Type B pancreatic cell (in vitro differentiated cells): ENCODE measurements at places on chromosomes 7 and 10. TPM values are rescaled to one million over a fixed set of nuclear protein-coding genes. Genes with fewer than 3 reads are reported as not detected.

DNA sequence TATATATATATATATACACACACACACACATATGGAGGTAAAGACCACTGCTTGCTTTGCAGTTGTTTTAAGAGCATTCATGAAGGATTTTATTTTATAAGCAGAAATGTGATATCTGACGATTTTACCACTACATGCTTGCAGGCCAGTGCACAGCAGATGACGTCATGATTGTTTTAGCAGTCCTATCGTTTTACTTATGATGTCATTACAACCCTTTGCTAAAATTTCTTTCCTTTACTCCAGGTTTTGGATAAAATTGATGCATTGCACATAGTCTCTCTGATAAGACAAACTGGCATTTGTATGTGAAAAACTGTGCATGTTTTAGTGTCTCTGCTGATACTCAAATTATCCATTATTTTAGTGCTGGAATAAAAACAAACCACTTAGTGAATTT lies 9.2 kb downstream of the EGFR start:
- no peak for DNase-seq

Gene OPN1SW
- total RNA-seq = not detected in 2 replicates

DNA sequence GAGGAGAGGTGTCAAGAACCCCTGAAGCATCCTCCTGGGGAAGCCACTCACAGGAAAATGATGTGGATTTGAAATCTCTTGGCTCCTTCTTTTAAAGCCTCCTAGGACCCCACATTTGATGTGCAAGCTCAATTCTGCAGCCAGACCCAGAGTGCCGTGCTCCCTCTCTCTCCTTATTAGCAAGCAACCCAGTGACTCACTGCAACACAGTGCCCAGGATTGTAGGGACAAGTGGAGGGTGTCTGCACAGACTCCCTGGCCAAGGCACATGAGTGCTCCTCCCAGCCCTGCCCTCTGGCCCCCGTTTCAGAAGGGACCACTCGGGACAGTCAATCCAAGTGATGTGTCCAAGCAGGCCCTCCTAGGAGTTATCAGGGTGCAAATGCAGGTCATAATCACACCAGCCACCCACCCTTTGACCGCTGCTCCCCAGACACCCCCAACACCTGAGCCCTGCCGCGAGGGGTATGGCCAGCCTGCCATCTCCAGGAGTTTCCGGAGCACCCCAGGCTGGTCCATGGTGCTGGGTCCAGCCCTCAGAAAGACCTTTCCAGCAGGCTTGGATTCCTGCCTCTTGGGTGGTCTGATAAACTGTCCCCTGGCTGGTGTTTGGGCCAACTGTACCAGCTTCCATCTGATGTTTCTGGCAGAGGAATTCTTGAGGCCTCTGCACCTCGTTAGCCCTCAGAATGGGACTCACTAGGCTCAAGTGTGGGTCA lies 54.5 kb upstream of the CXCL12 start:
- no peak for DNase-seq

DNA sequence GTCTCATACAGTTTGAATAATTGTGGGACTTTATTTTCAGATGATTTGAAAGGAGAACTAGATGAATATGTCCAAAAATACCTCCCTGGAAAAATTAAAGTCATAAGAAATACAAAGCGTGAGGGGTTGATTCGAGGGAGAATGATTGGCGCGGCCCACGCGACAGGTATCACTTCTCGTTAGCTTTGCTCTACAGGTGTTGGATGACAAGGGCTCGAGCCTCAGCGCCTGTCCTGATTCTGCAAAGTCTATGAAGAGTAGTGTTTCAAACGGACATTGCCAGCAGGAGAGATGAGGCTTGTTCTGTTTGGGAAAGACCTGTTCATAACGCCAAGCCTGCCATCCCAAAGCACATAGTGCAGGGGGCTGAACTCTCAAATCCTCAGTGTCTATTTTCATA lies 79.7 kb downstream of the GALNT11 start:
- no peak for DNase-seq

Gene ZNF853
- total RNA-seq = 5.0 and 9.2 TPM in 2 replicates
